ENCODE measurements at places on chromosomes 5 and 9. TPM values are rescaled to one million over a fixed set of nuclear protein-coding genes. Genes with fewer than 3 reads are reported as not detected.

DNA sequence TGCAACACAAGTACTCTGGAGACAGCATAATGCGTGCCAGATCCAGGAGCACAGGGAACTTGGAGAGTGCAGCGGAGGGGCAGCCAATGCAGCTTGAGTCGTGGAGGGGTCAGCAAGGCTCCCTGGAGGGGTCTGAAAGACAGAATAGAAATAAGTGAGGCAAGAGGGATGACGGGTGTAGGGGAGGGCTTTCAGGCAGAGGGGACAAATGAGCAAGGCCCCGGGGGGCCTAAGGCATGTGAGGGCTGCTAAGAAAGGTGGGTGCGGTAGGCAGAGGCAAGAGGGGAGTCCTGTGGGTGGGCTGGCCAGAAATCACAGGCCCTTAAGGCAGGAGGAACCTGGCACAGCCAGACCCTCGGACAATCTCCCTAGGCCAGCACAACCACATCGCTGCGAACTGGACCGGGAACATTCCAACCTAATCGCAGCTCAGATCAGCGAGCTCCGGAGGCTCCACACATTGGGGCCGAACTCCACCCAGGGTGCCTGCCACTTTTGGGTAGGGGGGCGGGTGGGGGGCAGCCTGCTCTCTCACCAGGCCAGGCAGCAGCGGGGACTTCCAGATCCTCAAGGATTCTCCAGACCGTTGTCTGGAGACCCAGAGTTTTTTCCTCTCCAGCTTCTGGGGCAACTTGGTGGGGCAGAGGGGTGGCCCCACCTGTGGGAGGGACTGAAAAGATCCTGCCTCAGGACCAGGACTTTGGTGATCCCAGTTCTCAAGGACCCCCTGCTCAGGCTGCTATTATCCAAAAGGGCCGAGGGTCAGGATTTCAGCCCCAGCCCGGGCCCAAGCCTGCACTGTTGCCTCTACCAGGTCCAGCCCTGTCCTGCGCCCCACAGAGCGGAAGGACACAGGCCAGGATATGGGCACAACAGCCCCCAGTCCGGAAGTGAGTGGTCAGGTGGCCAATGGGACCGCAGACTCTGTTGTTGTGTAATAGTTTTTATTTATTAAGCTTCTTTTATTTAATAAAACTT is 22.7 kb upstream of the CYSTM1 start:
- peaks cover 7% of the 10 kb centered on the region for H3K4me1 ChIP-seq
- H3K36me3 ChIP-seq, result no peaks in the 10 kb centered on the region
- no peak overlapping the region for H3K4me3 ChIP-seq

DNA sequence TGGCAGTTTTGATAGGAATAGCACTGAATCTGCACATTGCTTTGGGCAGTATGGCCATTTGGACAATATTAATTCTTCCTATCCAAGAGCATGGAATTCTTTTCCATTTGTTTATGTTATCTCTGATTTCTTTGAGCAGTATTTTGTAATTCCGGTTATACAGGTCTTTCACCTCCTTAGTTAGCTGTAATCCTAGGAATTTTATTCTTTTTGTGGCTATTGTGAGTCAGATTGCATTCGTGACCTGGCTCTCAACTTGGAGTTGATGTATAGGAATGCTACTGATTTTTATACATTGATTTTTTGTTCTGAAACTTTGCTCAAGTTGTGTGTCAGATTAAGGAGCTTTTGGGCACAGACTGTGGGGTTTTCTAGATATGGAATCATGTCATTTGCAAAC is 24.0 kb downstream of the TMEM161B start:
- H3K4me1 ChIP-seq, result peaks cover 10% of the 10 kb centered on the region
- H3K36me3 ChIP-seq, result no peaks in the 10 kb centered on the region
- no peaks in the 10 kb centered on the region for H3K27me3 ChIP-seq
- H3K27ac ChIP-seq, result no peak overlapping the region
- no peak overlapping the region for H3K4me3 ChIP-seq

COL27A1 gene
- polyA plus RNA-seq, result not detected

DNA sequence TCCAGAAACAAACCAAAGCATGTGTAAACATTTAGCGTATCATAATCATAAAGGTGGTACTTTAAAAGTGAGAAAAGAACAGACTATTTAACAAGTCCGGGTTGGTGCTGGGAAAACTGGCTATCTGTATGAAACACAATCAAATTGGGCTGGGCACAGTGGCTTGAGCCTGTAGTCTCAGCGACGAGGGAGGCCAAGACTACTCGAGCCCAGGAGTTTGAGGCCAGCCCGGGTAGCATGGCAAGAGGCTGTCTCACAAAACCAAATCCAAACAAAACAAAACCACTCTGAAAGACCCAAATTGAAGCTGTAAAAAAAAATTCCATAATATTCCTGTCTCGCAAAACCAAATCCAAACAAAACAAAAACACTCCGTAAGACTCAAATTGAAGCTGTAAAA is 4.3 kb downstream of the MRNIP start:
- H3K27me3 ChIP-seq, result no peaks in the 10 kb centered on the region
- peaks cover 10% of the 10 kb centered on the region for H3K4me1 ChIP-seq
- no peak overlapping the region for H3K27ac ChIP-seq

DNA sequence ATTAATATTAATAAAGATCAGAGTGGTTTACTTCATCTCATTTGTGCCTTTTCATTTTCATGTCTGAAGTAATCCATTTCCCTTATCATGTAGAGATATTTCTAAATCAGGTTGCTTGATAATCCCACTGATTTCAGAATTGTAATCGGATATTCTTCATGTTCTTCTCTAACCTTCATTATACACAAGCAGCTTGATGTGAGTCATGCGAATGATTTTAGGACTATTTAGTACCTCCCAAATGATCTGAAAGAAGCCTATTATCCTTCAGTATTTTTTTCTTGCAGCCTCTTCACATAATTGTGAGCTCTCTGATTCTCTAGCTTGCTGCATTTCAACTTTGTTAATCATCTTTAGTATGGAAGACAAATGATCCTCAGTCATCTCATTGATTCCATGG is 182.0 kb downstream of the GIN1 start:
- H3K36me3 ChIP-seq, result peaks cover 3% of the 10 kb centered on the region
- no peaks in the 10 kb centered on the region for H3K4me1 ChIP-seq
- H3K27me3 ChIP-seq, result no peaks in the 10 kb centered on the region
- no peak for DNase-seq
- H3K4me3 ChIP-seq, result no peak overlapping the region
- H3K27ac ChIP-seq, result no peak overlapping the region

DNA sequence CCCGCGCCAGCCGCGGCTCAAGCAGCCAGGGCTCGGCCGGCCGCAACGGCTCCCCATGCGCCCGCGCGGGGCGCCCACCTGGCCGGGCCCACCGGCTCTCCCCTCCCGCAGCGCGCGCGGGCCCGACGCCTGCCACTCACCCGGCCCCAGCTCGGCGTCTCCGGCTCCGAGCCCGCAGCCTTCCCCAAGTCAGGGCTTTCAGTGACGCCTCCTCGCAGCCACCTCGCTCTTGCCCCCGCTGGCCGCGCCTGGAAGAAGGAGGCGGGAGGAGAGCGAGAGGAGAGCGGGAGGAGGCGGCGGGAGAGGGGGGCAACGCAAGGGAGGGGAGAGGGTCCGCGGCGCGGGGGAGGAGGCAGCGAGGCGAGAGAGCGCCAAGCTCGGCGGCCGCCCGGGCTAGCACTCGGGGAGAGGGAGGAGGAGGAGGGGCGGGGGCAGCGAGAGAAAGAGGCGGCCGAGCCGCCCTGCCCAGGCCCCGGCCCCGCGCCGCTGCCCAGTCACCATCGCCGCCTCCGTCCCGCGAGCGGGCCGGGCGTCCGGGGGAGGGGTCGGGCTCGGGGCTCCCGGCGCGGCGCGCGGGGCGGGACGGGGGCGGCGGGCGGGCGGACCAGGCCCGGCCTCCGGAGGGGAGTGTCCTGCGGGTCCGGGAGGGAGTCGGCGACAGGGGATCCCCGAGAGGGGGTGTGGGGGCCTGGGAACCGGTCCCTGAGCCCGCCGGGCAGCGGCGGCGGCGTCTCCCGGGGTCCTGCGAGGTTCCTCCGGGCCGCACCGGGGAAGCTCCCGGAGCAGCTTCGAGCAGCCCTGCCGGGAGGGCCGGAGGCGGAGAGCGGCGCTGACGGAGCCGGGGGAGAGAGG is at the start of gene LHFPL2:
Gene LHFPL2 (minus strand): TSS at position 414 of the 852 bp plus-strand sequence. CDS start 138,559 bp downstream, outside the sequence.
- no peak for DNase-seq
- H3K27me3 ChIP-seq, result peaks cover 30% of the 10 kb centered on the region
- H3K4me1 ChIP-seq, result peaks cover 11% of the 10 kb centered on the region
- no peak within 1 kb of the TSS for H3K4me3 ChIP-seq
- H3K36me3 ChIP-seq, result no peaks in the 10 kb centered on the region

DNA sequence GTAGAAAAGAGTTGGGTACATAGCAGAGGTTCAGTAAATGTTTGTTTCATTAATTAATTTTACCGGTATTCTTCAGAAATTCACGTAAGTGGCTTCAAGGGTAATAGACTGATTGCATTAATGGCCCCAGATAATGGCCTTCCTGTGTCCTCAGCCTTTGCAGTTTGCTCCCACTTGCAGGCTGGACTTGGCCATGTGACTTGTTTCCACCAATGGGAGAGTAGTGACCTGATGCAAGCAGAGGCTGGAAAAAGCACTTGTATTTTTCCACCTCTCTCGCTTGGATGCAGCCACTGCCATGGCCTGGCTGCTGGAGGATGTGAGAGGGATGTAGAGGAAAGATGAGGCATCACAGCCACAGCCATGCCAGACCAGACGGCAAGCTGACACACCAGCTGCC is 480.9 kb downstream of the CDK5RAP2 start:
- no peak for DNase-seq
- no peak overlapping the region for H3K4me3 ChIP-seq
- H3K36me3 ChIP-seq, result no peaks in the 10 kb centered on the region
- no peaks in the 10 kb centered on the region for H3K27me3 ChIP-seq
- H3K27ac ChIP-seq, result no peak overlapping the region

PIP5KL1 gene
- polyA plus RNA-seq, result 1.1 TPM

DNA sequence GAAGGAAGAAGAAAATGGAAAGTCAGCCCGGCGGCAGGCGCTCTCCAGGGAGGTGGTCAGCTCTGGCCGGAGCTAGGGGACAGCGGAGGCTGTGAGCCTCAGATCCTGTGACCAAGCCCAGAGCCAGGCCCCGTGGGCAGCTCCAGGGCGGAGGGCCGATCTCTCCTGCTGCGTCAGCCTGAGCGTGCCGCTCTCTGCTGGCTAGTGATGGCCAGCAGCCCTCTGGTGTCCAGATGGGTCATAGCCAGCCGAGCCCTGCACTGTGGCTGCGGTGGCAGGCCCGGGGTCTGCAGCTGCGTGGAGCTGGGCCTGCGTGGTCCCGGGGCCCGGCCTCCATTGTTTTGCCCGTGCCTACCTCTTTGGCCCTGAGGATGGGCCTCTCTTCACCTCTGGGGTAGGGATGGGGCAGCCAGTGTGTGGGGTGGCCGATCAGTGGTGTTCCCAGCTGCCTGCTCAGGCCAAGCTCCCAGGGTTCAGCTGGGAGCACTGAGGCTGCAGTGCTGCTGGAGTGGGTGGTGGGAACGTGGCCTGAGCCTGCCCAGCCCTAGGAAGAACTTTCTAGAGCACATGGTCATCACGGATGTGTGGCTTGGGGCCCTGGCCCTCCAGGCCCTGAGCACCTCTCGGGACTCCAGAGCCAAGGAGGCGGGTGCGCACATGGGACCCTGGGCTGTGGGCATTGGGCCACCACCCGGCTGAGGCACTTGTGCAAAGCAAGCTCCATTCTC is 17.1 kb upstream of the NRARP start:
- peaks cover 36% of the 10 kb centered on the region for H3K4me1 ChIP-seq
- DNase-seq, result no peak
- H3K36me3 ChIP-seq, result no peaks in the 10 kb centered on the region
- H3K4me3 ChIP-seq, result no peak overlapping the region
- no peak overlapping the region for H3K27ac ChIP-seq

THBS4 gene
- polyA plus RNA-seq, result not detected

DND1 gene
- polyA plus RNA-seq, result not detected

GRCh38 chr5:31911291-31912265 is 262.5 kb downstream of the GOLPH3 start:
- H3K27me3 ChIP-seq, result no peaks in the 10 kb centered on the region
- no peaks in the 10 kb centered on the region for H3K36me3 ChIP-seq
- H3K4me1 ChIP-seq, result no peaks in the 10 kb centered on the region
- DNase-seq, result no peak
- H3K4me3 ChIP-seq, result no peak overlapping the region

DNA sequence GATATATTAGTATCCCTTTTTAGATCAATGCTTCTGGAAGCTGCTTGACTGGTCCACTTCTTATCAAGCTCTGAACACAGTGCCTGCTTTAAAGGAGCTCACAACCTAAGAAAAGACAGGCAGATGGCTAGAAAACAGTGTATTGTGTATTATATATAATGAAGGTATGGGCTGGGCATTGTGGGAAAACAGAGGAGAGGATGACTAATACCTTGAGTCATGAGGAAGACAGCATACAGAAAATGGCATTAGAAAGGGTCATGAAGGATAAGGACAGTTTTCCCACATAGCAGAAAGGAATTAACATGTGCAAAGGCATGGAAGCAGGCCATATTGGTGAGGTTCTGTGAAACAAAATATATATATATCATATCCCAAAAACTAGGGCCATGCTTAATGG is 309.6 kb downstream of the MLLT3 start:
- H3K4me3 ChIP-seq, result no peak overlapping the region
- peaks cover 24% of the 10 kb centered on the region for H3K4me1 ChIP-seq
- no peaks in the 10 kb centered on the region for H3K27me3 ChIP-seq
- no peak for DNase-seq
- H3K27ac ChIP-seq, result no peak overlapping the region

ENTREP1 gene
- polyA plus RNA-seq, result not detected

EGR1 gene
- 0.67 TPM for polyA plus RNA-seq

DNA sequence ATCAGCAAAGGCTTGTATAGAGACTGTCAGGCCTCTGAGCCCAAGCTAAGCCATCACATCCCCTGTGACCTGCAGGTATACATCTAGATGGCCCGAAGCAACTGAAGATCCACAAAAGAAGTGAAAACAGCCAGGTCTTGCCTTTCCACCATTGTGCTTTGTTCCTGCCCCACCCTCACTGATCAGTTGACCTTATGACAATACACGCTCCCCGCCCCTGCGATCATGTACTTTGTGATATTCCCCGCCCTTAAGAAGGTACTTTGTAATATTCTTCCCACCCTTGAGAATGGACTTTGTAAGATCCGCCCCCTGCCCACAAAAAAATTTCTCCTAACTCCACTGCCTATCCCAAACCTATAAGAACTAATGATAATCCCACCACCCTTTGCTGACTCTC is 18.6 kb upstream of the NPM1 start:
- no peak for DNase-seq
- no peaks in the 10 kb centered on the region for H3K4me1 ChIP-seq
- no peaks in the 10 kb centered on the region for H3K27me3 ChIP-seq
- H3K27ac ChIP-seq, result no peak overlapping the region
- no peaks in the 10 kb centered on the region for H3K36me3 ChIP-seq
- no peak overlapping the region for H3K4me3 ChIP-seq

FOXD4L4 gene
- polyA plus RNA-seq, result not detected

GABRG2 gene
- not detected for polyA plus RNA-seq

DNA sequence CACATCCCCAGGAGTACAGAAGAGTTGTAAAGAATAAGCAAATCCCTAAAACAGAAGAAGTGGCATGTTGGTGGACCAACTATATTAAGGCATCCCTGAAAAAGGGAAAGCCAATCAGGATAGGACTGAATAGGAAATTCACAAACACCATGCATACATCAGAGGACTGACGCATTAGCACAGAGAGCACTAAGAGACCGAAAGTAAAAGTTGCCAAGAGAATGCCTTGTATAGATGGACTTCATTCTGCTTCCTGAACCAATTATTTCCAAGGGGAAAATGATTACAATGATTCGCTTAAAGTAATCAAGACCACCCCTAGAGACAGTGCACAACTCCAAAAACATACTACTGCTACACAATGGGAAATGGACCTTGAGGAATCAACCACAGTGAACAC is 33.5 kb downstream of the SHC3 start:
- H3K4me3 ChIP-seq, result no peak overlapping the region
- no peaks in the 10 kb centered on the region for H3K4me1 ChIP-seq
- H3K27ac ChIP-seq, result no peak overlapping the region
- H3K27me3 ChIP-seq, result no peaks in the 10 kb centered on the region
- no peak for DNase-seq
